ENCODE measurements at places on chromosomes 6 and 20.

DNA sequence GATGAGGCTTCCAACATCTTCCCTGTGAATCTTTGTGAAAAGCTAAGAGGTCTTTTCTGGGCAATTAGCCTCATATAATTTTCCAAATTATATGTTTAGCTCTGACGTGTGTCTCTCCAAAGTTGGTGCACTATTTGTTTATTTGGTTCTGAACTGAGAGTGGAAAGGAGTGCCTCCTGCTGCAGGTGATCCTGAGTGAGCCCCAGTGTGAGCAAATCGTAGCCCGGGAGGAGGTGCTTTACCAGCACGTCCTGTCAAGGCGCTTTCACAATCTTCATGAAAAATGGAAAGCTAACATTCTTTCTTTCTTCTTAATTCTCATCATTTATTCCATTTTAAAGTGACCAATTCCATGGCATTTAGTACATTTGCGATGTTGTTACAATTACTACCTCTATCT lies 231.9 kb downstream of the BMP2 start:
- no peak for DNase-seq

DNA sequence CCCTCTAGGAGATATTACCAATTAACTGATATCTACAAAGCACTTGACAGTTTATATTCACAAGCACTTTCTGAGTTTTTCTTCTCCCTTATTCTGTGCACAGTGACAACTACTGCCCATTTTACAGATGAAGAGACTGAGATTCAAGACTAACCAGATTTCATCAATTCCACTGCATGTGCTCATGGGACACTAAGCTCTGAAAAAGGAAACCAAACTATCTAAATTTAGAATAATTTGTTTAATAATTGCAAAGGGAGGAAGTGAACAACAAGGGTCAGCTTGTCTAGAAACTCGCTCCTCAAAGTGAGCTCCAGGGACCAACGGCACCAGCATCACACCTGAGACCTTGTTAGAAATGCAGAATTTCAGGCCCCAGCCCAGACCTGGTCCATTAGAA lies 50.8 kb upstream of the MYLIP start:
- no peak for DNase-seq

- DNase-seq = peak; percentile 26
Observed at GRCh38 chr6:170114187-170114945, 176.5 kb downstream of the DLL1 start.

DNA sequence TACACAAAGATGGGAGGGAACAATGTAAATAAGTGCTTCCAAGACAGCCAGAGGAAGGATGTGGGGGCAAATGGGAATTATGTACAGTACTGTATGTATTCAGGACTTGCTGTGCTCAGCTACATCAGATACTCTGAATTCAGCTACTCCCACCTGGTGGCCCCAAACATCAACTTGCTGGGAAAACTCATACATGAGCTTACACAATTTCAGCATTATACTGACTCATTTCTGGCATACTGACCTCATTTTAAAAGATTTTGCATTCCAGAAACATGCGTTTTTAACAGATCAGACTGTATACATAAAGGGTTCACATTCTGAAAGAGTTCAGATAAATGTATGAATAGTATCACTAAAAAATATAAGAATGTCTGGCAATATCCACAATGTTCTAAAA lies 59.7 kb downstream of the GPX5 start:
- DNase-seq = no peak

GRCh38 chr6:36597775-36598174 lies 3.6 kb downstream of the SRSF3 start:
- DNase-seq = peak; percentile 8

DNA sequence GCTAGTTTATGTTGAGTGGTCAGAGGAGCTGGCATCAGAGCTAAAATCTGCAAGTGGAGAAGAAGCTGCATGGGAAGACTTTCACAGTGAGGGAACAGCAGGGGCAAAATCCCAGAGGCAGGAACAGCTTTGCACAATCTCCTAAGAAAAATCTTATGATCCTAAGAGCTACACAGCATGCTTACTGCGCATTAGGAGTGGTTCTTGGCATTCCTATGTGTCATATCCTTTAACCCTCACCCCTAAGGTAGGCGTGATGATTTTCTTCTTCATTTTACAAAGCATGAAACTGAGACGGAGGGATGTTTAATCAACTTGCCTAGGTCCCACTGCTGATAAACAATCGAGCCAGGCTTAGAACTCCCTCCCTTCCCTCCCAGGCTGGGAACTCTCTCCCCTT lies 313.6 kb upstream of the SULF2 start:
- DNase-seq = no peak

DNA sequence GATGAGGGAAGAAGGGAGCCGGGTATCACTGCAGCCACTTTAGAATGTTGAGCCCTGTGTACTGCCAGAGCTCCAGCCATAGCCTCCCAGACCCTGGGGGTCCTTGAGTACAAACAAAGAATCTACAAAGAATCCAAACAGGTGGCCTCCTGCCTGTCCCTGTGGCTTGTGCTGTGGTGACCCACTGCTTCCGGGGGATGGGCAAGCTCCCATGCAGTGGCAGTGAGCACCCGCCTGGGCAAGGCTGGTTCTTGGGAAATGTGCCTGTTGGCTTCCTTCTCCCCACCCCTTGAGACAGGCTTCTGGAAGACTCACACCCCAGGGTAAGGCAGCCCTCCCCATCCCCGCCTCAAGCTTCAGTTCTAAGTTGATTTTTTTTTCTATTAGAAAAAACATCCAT lies 13.9 kb downstream of the SIRPA start:
- no peak for DNase-seq

GRCh38 chr6:53892707-53893106 lies 97.9 kb downstream of the LRRC1 start:
- DNase-seq = no peak

- no peak for DNase-seq
Observed at GRCh38 chr20:19435821-19436220, 223.4 kb downstream of the SLC24A3 start.

GRCh38 chr6:87341158-87341557 lies 3.5 kb upstream of the C6orf163 start:
- DNase-seq = no peak

- peak; percentile 59 for DNase-seq
Observed at GRCh38 chr6:169972736-169973135, 221.3 kb downstream of the ERMARD start.

DNA sequence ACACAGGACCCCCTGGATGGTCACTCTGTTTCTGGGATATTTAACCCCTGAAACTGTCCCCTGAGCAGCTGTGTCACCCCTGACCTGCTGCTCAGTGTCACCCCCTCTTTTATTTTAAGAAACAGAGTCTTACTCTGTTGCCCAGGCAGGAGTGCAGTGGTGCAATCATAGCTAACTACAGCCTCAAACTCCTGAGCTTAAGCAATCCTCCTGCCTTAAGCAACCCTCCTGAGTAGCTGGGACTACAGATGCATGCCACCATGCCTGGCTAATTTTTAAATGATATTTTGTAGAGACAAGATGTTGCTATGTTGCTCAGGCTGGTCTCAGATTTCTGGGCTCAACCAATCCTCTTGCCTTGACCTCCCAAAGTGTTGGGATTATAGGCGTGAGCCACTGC lies 21.5 kb upstream of the GTSF1L start:
- DNase-seq = no peak

DNA sequence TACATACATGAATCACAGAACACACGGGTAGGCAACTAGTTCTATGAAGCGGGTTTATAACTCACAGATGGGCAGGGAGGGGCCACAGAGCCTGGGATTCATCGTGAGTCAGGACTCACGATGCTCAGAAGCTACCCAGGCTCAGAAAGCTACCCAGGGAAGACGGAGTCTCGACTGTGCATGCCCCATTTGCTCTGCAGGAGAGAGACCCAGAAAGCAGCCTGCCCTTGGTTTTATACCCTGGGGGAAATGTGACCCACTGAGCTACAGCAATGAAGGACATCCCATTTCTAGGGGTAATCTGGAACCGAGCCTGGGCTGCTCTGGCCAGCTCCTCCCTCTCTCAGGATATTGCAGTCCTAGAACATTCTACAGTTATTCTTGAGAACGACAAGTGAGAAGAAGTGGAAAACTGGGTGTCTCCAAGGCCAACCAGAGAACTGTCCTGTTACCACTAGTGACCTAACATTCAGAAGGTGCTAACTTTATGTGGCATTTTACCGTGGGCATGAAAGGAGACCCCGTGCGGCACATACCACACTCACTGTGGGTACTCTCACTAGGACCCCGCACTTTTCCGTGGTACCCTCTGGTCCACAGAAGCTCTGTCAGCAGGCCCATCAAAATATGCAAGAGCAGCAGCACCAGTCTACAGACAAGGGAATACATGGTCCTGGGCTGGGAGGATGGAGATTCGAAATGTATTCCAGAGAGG lies 201.9 kb upstream of the PMEPA1 start:
- DNase-seq = peak; percentile 64

GRCh38 chr6:125781314-125781868 lies 9.4 kb upstream of the NCOA7 start:
- DNase-seq = no peak

DNA sequence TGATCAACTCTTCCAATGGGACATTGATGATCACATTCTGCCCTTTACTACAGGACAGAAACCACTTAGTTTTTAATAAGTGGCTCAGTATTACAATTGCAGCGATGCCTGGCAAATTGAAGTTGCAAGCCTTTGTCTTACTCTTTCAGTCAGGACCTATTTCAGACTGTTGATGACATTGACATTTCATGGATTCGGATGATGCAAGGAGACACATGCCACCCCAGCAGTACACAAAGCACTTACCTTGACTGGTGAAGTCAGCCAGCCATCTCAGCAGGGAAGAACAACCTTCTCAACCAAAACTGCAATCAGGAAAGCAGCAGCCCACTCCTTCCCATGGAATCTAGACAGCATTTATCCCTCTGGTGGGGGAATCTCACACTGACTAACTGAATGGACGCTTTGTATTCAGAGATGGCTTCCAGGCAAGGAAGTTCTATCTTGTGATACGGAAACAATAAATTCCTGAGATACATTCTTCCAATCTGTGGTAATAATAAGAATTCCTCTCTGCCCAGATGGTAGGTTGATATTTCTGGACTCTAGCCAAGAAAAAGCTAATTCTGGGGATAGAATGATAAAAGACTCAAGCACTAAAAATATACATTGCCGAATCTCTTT lies 24.8 kb downstream of the NFYA start:
- DNase-seq = no peak

- no peak for DNase-seq
Observed at GRCh38 chr6:429515-430121, 38.1 kb downstream of the IRF4 start.

GRCh38 chr20:49846206-49846807 lies 33.7 kb downstream of the SLC9A8 start:
- no peak for DNase-seq

DNA sequence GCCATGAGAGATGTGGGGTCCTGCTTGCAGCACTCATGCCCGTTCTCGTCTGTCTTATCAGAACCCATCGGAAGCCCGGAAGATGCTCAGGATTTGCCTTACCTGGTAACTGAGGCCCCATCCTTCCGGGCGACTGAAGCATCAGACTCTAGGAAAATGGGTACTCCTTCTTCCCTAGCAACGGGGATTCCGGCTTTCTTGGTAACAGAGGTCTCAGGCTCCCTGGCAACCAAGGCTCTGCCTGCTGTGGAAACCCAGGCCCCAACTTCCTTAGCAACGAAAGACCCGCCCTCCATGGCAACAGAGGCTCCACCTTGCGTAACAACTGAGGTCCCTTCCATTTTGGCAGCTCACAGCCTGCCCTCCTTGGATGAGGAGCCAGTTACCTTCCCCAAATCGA lies 8.3 kb downstream of the PI16 start:
- no peak for DNase-seq

DNA sequence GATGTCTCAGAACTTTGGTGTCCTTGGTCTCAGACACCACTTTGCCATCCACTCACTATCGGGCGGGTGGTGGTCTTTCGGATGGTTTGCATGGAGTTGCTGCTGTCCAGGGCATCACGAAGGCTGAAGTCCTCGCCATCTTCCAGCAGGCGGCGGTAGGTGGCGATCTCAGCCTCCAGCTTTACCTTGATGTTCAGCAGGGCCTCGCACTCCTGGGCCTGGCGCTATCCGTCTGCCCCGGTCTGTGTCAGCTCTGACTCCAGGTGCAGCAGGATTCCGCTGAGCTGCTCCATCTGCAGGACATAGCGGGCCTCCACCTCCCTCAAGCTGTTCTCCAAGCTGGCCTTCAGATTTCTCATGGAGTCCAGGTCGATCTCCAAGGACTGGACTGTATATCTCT lies 36.0 kb downstream of the ZNF311 start:
- no peak for DNase-seq

- no peak for DNase-seq
Observed at GRCh38 chr20:17771206-17772004, 71.6 kb downstream of the BANF2 start.

GRCh38 chr6:166466178-166467122 lies 83.7 kb upstream of the MPC1 start:
- DNase-seq = no peak

DNA sequence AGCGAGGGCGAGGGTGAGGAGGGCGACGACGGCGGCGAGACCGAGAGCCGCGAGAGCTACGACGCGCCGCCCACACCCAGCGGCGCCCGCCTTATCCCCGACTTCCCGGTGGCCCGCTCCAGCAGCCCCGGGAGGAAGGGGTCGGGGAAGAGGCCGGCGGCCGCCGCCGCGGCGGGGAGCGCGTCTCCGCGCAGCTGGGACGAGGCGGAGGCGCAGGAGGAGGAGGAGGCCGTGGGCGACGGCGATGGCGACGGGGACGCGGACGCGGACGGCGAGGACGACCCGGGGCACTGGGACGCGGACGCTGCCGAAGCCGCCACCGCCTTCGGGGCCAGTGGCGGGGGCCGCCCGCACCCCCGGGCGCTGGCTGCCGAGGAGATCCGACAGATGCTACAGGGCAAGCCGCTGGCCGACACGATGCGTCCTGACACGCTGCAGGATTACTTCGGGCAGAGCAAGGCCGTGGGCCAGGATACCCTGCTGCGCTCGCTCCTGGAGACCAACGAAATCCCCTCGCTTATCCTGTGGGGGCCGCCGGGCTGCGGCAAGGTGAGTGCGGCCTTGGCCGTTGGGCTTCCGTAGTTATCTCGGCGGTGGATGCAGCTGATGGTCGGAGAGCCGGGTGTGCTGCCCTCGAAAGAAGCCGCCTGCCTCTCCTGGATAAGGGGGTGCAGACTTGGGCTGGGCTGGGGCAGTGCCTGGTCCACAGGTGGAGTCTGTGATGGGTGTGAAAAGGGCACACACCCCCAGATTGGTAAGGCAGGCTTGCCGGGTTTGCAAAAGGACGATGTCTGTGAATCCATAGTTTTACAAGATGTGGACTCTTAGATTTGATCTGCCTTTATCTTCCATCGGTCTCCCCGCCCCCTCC lies 938 bp downstream of the WRNIP1 start:
- no peak for DNase-seq

GRCh38 chr20:50068041-50068651 lies 44.8 kb downstream of the UBE2V1 start:
- no peak for DNase-seq

GRCh38 chr20:496126-496696 lies 33.9 kb upstream of the TBC1D20 start:
- DNase-seq = no peak

All from mesenteric fat pad (tissue), 1 donor.